ENCODE measurements at places on chromosomes 13 and 19.

DNA sequence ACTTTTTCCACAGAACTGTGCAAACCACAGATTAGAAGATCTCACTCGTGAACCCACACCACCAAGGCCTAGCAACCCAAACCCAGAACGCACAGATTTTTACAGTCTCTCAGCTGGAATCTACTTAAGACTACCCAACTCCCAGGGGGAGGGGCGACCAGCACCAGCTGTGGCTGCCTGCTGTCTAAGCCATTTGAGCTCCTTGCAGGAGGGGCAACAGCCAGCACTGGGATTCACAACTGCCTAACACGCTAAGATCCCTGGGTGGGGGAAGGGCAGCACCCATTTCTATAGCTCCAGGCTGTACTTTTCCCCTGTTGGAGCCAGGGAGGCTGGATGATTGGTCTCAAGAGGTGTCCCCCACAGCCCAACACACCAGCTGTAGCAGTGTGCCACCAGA lies 368.8 kb downstream of the SUCLA2 start:
- DNase-seq, result no peak

DNA sequence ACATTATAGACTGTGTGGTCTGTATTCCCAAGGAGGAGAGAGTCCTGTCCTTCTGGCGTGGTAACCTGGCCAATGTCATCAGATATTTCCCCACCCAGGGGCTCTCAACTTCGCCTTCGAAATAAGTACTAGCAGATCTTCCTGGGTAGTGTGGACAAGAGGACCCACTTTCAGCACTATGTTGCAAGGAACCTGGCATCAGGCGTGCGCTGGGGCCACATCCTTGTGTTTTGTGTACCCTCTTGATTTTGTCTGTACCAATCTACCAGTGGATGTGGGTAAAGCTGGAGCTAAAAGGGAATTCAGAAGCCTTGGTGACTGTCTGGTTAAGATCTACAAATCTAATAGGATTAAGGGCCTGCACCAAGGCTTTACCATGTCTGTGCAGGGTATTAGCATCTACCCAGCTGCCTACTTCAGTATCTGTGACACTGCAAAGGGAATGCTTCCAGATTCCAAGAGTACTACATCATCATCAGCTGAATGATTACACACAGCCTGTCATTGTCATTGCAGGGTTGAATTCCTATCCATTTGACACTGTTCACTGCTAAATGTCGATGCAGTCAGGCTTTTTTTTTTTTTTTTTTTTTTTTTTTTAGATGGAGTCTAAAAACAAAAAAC lies 148.0 kb downstream of the PRR20E start:
- DNase-seq, result peak; percentile 23

DNA sequence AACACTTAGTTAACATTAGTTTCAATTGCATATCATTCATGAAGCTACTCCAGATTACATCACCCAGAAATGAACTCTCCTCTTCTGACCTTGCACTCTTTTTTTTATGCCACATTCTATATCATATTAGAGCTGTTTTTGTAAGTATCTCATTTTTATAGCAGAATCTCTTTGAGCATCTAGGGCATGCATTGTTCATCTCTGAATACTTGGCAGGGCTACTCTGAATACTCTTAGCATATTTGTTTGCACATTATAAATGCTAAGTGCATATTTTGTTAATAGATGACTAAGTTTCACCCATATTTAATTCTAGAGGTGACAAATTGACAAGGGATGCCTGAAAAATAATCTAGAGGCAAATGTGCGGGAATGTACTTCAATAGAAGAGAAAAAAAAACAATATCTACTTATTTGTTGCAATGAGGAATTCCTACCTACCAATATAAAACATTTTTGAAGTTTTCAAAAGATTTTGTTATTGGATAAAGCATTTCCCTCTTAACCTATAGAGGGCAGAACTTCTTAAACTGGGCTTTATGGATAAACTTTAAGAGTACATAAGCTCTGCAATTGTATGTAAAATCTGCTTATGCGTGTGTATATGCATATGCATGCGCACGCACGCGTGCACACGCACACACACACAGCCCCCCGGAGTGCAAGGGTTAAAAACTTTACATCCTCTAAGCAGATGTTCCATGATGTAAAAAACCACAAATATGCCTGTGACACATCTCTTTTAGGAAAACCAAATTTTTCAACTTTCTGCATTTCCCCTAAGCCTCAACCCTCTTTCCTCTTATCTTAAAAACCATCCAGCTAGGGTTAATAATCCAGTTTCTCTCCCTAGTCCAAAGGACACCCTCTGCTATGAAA lies 73.0 kb upstream of the OXGR1 start:
- DNase-seq, result no peak

DNA sequence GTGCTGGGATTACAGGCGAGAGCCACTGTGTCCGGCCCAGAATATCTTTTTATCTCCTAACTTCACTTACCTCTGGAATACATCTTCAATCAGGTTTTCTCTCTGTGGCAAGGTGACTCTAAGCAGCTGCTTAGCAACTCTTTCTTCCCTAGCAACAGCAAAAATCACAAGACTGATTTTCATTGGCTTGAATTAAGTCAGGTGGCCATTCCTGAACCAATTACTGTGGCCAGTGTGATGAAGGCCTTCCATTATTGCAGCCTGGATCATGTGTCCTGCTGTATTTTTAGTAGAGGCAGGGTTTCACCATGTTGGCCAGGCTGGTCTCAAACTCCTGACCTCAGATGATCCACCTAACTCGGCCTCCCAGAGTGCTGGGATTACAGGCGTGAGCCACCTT lies 9.0 kb upstream of the LTBP4 start:
- DNase-seq, result peak; percentile 69

GRCh38 chr19:54916822-54917221 lies 10.9 kb downstream of the NCR1 start:
- no peak for DNase-seq

- peak; percentile 47 for DNase-seq
Observed at GRCh38 chr13:77113496-77113895, 86.5 kb upstream of the FBXL3 start.

GRCh38 chr13:94327318-94327717 lies 152.2 kb downstream of the DCT start:
- DNase-seq, result peak; percentile 67

GRCh38 chr19:42281146-42281826 lies 12.2 kb downstream of the CIC start:
- peak; percentile 68 for DNase-seq

GRCh38 chr19:49555600-49556411 lies 24.6 kb downstream of the NOSIP start:
- DNase-seq, result peak; percentile 75

DNA sequence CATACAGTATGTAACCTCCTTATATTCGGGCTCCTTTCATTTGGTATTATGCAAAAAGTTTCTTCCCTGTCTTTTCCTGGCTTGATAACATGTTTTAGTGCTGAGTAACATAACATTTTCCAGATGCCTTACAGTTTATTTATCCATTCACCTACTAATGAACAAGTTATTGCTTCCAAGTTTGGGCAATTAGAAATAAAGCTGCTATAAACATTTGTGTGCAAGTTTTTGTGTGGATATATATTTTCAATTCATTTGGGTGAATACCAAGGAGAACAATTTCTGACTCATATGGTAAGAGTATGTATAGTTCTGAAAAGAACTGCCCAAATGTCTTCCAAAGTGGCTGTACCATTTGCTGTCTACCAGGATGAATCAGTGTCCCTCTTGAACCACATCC lies 360.9 kb downstream of the PCDH17 start:
- DNase-seq, result no peak

DNA sequence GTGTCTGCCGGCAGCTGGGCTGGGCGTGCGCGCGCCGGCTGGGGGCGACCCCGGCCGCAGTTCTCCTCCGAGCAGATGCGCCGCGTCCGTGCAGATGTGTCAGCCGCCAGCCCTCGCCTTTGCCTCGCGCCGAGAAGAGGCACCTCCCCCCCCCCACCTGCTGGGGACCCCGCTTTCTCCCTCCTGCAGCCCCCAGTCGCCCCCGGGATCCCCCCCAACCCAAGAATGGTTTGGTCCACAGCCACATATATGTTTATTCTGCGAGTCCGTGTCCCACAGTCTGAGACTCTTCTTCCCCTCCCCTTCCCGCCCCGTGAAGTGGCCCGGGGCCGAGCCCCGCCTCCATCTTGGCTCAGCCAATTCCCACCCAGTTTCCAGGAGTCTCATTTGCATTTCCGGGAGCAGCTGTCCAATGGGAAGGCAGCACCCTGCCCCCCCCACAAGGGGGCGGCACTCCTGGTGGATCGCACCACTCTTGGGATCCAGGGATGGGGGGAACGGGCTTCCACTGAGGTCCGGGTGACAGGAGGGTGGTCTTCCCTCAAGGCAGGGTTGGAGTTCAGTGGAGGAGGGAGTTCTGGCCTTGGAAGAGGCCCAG lies 8.6 kb downstream of the ISOC2 start:
- peak; percentile 82 for DNase-seq

- no peak for DNase-seq
Observed at GRCh38 chr13:99913167-99913566, 58.4 kb downstream of the ZIC5 start.

GRCh38 chr13:40442231-40442630 lies 224.2 kb downstream of the FOXO1 start:
- DNase-seq, result no peak

GRCh38 chr19:45125360-45125759 lies 32.4 kb downstream of the PPP1R37 start:
- DNase-seq, result no peak

DNA sequence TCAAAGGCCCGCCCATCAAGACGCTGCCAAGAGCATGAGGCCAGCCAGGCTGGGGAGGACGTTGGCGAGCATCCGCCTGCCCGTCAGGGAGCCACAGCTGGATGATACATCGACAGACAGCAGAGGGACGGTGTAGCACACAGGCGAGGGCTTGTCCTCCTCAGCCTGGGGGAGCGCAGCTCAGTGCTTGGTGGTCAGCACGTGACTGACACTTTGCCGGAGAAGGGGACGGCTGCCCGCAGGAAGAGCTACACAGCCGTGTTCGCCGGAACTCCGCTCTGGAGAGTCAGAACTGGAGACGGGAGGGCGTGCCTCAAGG lies 34.1 kb downstream of the CSNK1G2 start:
- DNase-seq, result no peak

DNA sequence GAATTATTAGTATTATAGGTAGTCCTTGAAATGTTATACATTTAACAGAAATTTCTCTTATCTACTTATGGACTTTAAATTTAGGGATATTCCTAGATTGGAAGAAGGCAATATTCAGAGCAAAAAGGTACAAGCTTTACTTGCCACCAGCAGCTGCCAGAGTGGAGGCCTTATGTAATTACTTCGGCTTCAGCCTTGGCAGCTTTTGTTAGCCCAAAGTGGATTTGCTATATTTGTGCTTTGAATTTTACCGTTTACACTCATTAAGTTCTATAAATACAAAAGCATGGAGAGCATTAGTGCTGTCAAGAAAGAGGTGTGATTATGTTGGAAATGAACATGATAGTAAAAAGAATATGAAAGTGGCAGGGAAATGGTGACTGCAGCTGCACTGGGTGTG lies 319.9 kb downstream of the ATP8A2 start:
- DNase-seq, result no peak

DNA sequence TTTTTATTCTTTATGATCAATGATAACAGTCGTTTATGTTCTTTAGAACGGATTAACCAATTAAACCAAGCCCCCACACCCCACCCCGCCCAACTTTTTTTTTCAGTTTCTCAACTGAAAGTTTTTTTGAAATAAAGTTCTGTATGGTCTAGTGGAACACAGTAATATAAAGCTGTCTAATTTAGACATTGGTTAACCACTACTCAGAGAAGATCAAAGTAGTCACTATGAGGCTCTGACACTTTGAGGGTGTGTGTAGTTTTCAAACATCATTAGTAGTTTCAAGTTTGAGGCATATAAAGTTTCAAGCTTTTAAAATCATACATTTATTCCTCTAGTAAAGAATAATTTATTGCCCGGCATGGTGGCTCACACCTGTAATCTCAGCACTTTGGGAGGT lies 413.2 kb downstream of the EFNB2 start:
- no peak for DNase-seq

DNA sequence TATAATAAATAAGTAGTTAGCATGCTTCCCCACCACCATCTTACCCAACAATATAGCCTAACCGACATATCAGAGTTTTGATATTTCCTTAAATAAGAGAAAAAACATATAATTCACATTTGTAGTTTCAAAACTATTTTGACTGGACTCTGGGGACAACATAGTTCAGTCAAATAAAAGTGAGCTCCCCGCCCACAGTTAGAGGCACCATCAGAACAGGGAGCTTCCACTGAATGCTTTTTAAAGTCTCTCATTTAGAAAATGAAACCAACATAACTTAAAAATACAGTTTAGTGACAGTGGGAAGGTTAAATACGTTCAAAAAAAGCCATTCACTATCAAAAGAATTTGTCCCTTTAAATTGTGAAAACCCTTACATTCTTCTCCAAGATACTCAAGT lies 92.8 kb downstream of the EPSTI1 start:
- DNase-seq, result no peak

- DNase-seq, result no peak
Observed at GRCh38 chr19:39341129-39341718, 997 bp upstream of the SAMD4B start.

GRCh38 chr19:50602496-50602895 lies 34.3 kb upstream of the LRRC4B start:
- no peak for DNase-seq

- no peak for DNase-seq
Observed at GRCh38 chr13:111322001-111322915, 1.8 kb downstream of the TEX29 start.

DNA sequence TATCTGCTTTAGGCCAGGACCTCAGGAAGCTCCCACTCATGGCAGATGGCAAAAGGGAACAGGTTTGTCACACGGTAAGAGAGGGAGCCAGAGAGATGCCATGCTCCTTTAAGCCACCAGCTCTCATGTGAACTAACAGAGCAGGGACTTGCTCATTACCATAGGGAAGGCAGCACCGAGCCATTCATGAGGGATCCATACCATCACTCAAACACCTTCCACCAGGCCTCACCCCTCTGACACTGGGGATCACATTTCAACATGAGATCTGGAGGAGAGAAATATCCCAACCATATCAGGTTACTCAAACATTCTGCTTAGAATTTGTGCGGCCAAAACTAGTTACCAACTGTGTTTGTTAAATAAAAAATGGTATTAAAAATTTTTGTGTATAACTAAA lies 427.0 kb downstream of the UQCRFS1 start:
- no peak for DNase-seq

DNA sequence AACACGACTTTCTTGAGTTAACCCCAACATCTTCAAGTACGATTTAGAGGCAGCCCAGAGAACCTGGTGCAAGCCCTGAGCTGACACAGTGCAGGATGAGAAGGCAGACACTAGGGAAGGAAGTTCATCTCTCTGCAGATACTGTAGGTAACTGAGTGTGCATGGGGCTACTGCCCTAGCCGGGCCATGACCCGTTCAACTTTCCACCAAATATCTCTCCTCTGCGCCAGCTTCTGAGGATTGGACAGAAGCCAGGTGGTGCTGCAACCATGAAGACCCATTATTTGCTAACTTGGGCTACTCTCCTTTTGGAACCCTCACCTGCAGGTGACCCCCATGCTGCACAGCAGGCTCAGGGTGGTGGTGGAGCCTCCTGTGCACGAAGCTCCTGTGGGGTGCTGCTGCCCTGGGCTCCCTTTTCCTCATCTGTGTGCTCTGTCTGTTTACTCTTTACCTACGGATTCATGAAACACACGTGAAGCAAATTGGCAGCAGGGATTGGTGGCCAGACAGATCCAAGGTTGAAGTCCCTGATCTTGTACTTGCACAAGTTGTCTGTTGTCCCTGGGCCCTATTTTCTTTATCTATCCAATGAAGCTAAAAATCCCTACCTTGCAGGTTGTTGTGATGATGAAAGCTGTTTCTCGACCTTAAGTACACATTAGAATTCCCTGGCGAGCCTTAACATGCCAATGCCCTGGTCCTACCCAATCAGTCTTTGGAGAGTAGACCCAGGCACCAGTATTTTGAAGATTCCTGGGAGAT lies 227.8 kb downstream of the LACC1 start:
- no peak for DNase-seq

- DNase-seq, result no peak
Observed at GRCh38 chr19:18879579-18880373, 16.2 kb downstream of the CERS1 start.
